ENCODE measurements at places on chromosomes 6 and 20.

DNA sequence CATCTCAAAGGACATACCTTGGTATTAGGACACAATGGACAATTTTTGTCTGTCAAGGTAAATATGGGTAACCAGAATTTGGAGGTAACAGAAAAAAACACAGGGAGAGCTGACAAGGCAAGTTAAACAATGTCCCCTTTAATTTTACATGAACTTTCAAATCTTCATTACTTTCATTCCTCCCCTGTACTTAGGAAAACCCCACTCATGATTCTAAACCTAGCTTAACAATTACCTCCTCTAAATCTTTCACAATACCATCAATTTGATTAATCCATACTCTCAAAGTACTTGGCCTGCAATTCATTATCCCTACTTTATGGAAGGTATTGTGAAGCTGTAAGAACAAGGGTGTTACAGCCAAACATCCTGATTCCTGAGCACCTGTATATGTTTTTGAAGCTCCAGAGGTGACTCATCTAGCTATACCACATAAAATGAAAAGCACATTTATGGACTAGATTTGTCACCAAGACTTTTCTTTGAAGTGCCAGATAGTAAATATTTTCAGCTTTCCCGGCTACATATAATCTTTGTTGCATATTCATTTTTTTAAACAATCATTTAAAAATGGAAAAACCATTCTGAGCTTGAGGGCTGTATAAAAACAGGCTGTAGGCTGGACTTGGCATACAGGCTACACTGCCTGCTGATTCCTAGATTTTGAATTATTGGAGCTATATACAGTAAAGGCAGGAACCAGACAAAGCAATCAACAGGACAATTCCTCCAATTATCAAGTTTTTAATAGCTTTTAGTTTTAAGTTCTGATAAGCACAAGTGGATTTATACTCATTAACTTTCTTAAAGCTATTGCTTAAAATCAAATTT, 22.9 kb downstream of the DEK start:
- no peak for DNase-seq

DNA sequence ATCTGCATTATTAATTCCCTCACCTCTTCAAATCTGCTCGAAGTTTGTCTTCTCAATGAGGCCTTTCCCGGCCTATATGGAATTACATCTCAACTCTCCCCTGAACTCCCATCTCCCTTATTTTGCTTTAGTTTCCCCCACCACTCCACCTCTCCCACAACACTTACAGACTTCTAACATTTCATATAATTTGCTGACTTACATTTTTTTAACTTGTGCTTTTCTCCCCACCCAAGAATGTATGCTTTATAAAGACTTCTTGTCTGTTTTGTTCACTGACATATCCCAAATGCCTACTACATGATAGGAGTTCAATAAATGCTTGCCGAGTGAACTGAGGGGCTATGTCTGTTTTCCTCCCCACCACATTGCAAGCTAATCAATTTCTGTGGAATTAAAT, 3.9 kb upstream of the MARCKS start:
- no peak for DNase-seq

- DNase-seq = no peak
These were observed 205.1 kb upstream of the SMLR1 start for GRCh38 chr6:130622142-130622541.

DNA sequence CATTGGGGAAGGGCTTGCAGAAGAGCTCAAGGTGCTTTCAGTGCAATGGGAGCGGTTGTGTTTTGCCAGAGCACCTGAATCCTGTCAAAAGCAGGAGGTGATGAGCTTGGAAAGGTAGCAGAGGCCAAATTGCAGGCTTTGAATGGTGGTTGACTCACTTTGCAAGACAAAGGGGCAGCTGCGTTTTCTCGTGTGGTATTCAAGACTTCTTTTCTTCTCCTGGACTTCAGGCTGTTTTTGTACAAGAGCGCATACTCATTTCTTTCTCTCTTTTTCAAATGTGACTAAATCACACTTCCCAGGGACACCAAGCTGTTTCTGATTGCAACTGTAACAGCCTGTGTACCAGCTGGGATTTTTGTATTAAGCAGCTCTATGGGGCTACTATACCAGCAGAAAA, 32.3 kb downstream of the GHRH start:
- DNase-seq = no peak

DNA sequence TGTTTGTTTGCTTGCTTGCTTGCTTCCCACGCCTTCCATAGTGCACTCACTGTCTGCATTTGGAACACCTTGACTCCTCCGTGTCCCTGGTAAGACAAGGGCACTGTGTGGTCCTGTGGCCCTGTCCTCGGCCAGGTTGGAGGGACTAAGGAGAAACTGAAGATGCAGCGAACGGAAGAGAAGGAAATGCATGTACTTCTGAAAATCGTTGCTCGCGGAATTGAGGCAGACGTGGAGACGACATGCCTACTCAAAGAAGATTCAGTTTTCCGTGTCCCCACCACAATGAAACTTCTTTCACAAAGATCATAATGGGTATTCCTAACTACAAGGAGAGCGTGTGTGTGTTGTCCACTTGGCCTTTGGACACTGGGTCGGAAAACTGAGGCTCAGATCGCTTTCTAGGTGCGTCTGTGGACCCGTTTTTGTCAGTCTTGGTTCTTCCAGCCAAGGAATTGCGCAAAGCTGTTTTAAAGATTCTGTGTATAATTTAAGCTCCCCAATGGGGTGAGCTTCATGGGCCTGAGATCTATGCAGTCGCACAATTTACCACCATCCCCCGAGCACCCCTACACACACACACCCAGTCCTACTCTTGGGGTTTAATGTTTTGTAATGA, 120.4 kb upstream of the ZNF184 start:
- no peak for DNase-seq

GRCh38 chr6:11919771-11920440, 92.2 kb upstream of the HIVEP1 start:
- DNase-seq = no peak

- DNase-seq = no peak
These were observed 16.7 kb downstream of the DYNLT1 start for GRCh38 chr6:158627940-158628211.

- peak; percentile 13 for DNase-seq
These were observed 291.8 kb downstream of the BMP7 start for GRCh38 chr20:56974499-56975250.

GRCh38 chr6:105318660-105319059, 84.2 kb downstream of the PREP start:
- no peak for DNase-seq

DNA sequence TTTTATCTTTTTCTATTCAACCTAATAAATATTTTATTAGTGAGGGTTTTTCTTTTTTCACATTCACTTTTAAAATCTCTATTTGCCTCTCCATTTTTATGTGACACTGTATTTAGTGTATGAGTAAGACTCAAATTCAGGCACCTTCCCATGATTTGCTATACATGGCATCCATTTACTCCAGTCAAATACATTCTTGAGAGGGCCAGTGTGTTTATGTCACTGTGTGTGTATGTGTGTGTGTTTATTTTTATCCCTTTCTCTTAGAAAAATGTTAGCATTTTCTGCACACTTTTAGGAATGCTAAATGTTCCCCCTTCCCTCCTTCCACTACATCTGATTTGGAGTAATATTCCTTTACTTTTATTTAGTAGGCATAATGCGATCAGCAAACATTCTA, 290.0 kb downstream of the PACRG start:
- no peak for DNase-seq

- no peak for DNase-seq
These were observed 28.9 kb upstream of the RALGAPA2 start for GRCh38 chr20:20741087-20742045.

DNA sequence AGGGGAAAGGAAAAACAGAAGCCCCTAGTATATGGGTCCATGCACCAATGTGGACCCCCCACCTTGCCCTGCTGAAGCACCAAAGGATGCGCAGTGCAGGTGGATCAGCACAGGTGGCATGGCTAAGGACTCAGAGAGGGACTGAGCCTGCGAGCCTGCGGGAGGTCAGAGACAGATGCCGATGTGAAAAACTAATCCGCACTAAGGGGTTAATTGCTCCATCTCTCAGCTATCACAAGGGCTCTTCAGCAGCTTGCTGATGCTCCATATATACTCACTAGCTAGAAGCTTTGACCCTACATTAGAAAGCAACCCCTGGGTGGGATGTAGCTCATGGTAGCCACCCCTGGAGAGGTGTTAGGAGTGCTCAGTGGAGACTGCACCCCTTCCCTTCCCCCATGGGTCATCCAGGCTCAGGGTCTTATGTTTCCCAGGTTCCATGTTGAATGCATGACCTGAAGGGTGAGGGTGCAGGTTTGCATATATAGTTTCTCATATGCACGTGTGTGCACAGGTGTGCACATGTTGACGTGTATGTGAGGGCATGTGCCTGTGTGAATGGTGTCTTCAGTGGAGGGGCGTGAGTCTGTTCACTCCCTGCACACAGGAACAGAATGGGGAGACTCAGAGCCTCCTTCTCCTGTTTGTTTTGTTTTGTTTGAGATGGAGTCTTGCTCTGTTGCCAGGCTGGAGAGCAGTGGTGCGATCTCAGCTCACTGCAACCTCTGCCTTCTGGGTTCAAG, 13.4 kb upstream of the IP6K3 start:
- no peak for DNase-seq

GRCh38 chr20:51917886-51918535, 115.7 kb upstream of the SALL4 start:
- DNase-seq = no peak

GRCh38 chr20:32631933-32632460, 41.7 kb downstream of the C20orf203 start:
- DNase-seq = no peak

DNA sequence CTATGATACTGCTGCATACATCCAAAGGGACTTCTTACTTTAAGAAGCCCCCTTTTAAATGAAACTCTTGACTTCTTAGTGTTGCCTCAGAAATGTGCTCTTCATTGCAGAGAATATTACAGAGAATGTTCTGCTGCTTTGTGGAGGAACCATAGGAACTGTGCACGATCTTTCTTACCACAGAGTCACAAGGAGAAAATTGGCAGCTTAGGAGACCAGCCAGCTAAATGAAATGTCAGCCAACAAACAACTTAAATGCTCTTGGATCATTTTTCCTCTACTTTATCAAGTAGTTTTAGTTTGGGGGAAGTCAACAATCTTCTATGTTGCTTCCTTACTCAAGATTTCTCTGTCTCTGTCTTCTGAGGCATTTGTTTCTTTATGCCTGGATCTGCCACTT, 125.9 kb upstream of the MLIP start:
- DNase-seq = no peak

GRCh38 chr6:138036111-138036510, 71.1 kb downstream of the PERP start:
- no peak for DNase-seq

DNA sequence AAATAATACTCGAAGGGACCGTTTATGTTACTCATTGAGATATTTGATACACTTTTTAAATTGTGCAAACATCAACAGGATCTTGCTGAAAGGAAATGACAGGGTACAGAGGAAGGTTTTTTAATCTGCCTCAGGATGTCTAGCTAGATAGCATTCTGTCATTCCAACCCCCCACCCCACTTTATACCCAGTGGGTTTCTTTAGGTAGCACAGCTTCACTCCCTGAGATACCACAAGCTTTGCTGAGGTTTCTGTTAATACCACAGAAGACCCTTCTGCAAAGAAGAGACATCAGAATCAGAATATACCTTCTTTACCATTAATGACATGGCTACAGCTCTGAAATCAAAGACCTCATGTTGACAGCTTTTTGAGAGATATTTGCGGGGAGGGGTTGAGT, 1.3 kb downstream of the PHACTR2 start:
- no peak for DNase-seq

DNA sequence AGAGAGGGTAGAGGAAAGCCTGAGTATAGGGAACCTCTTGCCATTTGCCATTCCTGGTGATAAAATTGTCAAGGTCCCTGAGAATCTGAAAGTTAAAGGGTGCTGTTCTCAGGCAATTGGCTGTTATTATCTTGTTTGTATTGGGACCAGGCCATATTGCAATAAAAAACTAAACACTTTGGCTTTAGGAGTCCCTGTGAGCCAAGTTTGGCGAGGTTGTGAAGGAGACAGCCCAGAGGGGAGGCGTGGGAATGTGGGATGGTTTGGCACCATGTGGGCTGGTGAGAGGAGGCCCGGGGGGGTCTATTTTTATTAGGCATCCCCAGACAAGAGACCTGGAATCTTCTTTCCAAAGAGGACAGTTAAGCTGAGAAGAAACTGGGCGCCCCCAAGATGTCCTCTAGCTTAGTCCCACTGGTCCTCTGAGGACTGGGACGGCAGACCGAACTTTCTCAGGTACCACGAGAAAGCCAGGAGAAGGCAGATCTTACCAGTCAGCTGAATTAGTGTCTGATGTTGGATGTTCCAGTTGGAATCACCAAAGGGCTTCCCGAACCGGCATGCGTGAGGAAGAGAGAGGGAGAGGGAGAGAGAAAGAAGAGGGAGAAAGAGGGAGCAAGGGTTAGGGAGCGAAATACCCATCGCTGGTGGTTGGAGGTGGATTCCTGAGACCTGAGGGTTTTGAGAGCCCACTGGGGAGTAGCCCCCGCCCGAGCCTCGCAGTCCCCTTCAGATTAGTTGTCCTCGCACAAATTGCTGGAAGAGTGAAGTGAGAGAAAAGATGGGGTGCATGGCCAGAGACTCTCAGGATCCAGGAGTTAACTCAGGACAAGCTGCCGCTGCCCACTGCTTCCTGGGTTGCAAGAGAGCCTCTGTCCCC, 24.4 kb downstream of the DYNLT1 start:
- no peak for DNase-seq

GRCh38 chr6:44094403-44095242, 32.6 kb downstream of the MRPL14 start:
- DNase-seq = no peak

GRCh38 chr6:53287336-53288225, 61.2 kb downstream of the ELOVL5 start:
- DNase-seq = no peak

- DNase-seq = no peak
These were observed 560.1 kb downstream of the UTRN start for GRCh38 chr6:144845186-144845585.

GRCh38 chr6:22613695-22614094, 44.3 kb downstream of the HDGFL1 start:
- DNase-seq = no peak

GRCh38 chr20:51447097-51447764, 95.3 kb downstream of the NFATC2 start:
- DNase-seq = no peak

DNA sequence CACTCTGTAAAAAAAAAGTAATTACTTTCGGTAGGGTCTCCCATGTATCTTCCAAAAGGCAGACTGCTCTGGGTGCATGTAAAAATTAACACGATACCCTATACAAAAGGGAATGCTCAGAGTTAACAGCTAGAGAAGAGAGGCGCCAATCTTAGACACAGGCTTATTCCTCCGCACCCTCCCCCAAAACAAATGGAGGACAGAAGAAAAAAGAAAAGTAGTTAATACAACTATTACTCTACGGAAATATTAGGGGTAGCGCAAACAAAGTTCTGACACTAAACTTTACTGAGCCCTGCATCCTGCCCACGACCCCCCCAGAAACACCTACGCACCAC, 331 bp upstream of the UFL1 start:
- no peak for DNase-seq

Data from inflammatory macrophage treated with lipopolysaccharide for 4 hours (primary cell).